AG04450 (cell line): ENCODE measurements at places on chromosomes 3 and 15.

DNA sequence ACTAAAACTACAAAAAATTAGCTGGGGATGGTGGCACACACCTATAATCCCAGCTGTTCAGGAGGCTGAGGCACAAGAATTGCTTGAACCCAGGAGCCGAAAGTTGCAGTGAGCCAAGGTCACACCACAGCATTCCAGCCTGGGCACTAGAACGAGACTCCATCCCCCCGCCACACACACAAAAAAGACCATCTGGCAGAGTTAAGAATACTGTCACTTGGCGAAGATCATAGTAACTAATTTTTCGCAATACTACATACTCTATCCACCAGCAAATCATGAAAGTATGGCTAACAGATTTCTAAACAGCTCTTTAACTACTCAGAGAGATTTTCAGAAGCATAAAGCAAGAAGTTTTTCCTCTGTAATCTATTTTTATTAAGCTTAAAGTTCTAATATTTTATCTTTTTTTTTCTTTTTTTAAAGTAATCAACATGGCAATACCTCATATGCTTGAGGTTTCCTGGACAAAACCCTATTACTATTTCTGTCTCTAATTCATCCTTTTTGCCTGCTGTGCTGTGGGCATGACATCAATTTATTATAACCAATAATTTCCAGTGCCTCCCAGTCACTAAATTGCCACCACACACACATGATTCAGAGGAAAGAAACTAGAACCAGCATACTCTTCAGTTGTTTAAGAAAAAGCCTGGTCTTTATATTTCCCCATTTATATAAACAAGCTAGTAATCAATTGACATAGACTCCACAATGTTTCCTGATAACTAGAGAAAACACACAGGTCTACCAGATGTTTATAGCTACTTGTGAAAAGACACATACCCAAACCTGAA, 46.9 kb downstream of the CHSY1 start:
- no peak for DNase-seq

DNA sequence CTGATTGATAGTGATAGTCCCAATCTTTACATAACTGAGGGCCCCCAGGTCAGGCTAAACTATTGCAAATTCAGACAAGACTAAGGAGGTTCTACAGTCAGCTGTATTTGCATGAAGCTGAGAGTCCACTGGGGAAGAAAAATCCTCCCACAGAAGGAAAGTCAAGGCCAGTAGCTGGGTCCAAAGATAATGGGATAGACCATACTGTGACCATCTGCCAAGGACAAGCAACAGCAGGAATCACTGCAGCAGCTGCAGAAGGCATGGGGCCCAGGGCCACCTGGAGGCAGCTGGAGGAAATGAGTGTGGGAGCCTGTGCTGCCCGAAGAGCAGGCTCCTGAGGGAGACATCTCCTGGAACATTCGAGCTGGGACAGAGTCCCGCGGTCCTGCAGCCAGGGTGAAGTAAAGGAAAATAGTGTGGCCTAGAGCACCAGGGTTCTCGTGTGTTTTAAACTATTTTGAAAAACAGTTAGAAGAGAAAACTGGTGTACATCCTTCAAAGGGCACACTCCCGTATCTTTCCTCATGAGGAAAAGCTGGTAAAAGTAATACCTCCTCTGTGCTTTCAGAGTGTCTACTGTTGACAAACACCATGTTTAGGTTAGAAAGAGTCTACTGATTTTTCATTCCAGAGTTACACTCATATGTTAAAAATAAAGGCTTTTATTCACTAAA, 13.2 kb upstream of the TMEM212 start:
- DNase-seq: no peak

GRCh38 chr3:142705198-142705597, 18.6 kb upstream of the TRPC1 start:
- no peak for DNase-seq

- no peak for DNase-seq
Measured at GRCh38 chr15:93331545-93332167, 242.6 kb upstream of the RGMA start.

DNA sequence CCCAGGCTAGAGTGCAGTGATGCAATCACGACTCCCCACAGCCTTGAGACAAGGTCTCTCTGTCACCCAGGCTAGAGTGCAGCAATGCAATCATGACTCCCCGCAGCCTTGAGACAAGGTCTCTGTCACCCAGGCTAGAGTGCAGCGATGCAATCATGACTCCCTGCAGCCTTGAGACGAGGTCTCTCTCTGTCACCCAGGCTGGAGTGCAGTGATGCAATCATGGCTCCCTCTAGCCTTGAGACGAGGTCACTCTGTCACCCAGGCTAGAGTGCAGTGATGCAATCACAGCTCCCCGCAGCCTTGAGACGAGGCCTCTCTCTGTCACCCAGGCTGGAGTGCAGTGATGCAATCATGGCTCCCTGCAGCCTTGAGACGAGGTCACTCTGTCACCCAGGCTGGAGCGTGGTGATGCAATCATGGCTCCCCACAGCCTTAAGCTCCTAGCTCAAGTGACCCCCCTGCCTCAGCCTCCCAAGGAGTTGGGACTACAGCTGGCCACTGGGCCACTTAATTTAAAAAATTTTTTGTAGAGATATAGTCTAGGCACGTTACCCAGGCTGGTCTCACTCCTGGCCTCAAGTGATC, 26.1 kb downstream of the TFRC start:
- DNase-seq: no peak

GRCh38 chr3:30428251-30428650, 178.2 kb upstream of the TGFBR2 start:
- no peak for DNase-seq

DNA sequence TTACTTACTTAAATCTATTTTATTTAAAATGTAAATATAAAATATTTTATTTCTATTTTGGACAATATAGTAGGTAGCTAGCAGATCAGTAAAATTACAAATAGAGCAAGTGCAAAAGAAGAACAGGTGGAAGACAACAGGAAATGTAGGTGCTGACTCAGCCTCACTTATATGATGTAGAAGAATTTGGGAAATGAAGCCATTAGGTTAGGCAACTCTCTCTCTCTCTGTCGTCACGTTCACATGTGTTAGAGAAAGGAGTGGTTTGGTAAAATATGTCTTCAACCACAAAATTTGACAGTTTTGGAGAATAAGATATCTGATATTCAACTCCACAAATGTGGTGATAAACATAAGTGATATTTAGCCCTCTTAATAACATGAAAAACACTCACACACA, 532.5 kb upstream of the KCNMB2 start:
- no peak for DNase-seq

GRCh38 chr3:126135071-126135405, 45.3 kb downstream of the ALDH1L1 start:
- DNase-seq: no peak

DNA sequence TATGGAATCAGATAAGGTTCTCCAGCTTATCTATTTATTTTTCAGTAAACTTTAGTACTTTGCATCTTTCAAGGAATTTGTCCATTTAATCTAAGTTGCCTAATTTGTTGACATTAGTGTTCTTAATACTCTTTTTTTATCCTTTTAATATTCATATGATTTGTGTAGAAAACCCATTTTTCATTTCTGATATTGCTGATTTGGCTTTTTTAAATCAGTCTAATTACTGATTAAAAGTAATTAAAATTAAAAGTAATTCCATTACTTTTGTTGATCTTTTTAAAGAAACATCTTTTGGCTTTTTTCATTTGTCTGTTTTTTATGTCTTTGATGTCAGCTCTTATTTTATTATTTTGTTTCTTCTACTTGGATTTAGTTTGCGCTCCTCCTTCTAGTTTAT, 101.2 kb downstream of the CGGBP1 start:
- no peak for DNase-seq

GRCh38 chr15:92164327-92165000, 229.2 kb upstream of the ST8SIA2 start:
- DNase-seq: no peak

DNA sequence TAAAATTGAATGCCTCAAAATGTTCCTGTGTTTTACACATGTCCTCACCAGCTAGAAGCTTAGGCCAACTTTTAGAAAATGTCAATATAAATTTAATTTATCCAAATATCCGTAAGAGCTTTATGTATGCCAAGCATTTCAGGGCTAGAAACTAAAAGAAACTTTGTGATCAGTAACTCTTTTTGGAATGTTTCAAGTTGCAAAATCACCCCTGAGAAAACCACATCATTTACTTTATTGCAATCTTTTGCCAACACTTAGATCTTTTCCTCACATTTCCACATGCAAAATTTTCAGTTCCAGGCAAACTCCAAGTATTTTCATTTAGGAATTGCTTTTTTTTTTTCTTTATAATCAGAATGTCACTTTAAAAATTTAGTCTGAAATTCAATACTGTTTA, 20.1 kb upstream of the IGF1R start:
- no peak for DNase-seq

DNA sequence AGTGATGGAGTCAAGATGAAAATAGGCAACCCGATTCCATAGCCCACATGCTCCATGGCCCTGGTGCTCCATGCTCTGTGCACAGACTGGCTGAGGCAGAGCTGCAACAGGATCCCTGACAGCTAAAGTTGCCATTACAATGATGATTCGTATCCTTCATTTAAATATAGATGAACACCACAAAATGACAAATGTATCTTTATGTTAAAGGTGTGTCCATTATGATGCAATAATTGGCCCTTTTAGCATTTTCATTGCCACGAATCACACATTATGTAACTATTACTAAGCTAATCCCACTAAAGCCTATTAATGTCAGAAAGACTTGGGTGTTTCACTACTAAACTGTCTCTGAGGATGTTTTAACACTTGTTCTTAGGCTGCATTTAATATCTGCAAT, 270.2 kb upstream of the THBS1 start:
- no peak for DNase-seq

- DNase-seq: no peak
Measured at GRCh38 chr3:34283751-34284150, 485.3 kb downstream of the PDCD6IP start.

DNA sequence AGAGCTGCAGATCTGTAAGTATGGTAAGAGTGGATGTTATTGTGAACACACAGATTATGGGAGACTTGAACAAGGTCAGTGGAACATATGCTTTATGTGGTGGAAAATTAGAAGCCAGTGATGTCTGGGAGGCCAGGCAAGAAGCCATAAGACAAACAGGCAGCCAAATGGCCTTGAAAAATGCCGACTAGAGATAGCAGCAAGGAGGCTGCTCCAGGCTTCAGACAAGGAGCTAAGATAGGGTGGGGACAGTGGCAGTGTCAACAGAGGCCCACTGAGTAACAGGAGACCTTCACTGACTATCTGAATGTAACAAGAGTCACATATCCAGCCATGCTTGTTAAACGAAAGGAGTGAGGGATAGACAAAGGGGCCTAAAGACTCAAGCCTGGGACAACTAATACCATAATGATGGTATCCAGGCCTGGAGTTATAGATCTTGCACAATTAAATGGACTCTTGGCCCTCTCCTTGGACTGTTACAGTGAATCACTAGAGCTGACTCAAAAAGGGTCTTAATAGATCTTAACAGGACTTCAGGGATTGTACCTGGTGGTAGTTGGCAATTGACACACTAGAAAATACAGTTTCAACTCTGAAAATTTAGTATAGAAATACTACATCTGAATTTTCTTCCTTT, 50.6 kb downstream of the CFAP20DC start:
- no peak for DNase-seq

- DNase-seq: no peak
Measured at GRCh38 chr3:14545251-14545635, 5.1 kb upstream of the GRIP2 start.

DNA sequence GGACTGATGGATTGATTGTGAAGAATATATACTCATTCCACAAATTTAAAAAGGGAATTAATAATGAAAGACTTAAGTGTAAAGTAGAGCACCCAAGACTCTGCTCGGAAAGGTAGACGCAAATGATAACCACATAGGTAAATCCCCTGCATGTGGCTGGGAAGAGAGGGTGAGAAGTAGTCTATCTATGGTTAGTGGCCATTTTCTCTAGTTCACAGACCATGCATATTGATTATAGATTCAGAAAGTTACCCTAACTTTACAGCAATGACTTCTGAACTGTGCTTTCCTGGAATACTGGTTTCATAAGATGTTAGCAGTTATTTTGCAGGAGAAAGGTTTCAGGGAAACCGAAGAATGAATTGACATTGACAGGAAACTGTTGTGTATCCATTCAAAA, 51.7 kb downstream of the CASR start:
- DNase-seq: no peak

DNA sequence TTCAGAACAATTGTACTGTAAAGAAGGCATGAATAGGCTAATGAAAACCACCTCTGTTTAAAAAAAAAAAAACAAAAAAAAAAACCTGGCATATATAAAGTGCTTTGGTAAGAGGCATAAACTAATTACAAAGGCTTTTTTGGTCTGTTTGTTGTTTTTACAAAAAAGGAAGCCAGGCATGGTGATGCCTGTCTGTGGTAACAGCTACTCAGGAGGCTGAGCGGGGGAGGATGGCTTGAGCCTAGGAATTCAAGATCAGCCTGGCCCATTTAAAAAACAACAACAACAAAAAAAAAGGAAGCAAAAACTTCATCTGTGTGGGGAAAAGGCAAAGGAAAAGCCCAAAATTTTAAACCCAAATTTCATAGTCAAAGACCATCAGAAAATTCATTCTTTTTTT, 47.0 kb downstream of the OSBPL10 start:
- no peak for DNase-seq

- DNase-seq: no peak
Measured at GRCh38 chr3:137789236-137789635, 25.1 kb downstream of the SOX14 start.

DNA sequence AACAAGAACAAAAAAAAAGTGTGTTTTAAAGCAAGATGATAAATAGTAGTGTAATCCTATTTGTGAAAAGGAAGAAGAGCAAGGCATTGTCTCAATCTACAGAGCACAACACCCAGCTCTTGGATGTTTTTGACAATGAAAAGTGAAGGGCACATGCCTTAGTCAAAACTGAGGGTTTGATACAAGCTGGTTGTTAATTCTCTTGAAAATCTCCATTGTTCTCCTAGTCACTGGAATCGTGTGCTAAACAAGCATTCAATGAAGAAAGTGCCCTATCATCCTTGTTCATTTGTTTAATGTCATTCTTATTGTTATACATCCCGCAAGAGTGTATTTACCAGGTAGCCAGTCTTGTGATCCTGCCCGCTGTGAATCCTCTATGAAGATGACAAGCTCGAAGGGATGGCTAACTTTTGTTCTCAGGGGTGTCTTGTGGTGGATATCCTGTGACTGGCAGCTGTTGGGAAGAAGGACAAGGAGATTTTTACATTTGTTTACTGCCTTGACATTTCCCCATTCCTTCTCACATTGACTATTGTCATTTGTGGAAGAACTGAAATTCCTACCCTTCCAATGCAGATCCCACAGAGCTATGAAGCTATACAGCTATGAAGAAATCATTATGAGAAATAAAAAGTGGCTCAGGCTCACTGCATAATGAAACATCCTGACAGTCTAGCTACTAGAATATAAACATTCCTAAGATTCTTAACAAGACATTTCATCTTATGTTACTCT, 175.9 kb downstream of the VGLL3 start:
- no peak for DNase-seq

GRCh38 chr15:40982855-40983254, 29.6 kb downstream of the CHAC1 start:
- peak; percentile 67 for DNase-seq
